ENCODE measurements at places on chromosomes 12 and 14.

GRCh38 chr14:68816183-68816942, 23.5 kb upstream of the ZFP36L1 start:
- DNase-seq = peak; percentile 51

DNA sequence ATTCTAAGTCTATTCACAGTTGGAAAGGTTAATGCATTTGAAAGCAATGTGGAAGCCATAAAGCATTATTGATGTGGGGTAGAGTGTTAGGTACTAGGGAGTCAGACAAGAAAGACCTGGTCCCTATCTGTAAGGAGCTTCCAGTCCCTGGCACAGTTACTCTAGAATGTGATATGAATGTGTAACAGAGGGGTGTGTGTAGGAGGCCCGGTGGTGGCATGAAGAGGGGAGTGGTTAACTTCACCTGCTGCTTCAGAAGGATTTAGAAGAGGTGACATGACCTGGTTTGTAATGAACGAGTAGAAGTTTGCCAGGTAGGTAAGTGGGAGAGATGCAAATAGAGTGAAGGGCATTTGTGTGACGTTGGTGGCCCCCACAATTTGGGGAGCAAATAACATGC, 15.1 kb upstream of the GALNT6 start:
- DNase-seq = no peak

DNA sequence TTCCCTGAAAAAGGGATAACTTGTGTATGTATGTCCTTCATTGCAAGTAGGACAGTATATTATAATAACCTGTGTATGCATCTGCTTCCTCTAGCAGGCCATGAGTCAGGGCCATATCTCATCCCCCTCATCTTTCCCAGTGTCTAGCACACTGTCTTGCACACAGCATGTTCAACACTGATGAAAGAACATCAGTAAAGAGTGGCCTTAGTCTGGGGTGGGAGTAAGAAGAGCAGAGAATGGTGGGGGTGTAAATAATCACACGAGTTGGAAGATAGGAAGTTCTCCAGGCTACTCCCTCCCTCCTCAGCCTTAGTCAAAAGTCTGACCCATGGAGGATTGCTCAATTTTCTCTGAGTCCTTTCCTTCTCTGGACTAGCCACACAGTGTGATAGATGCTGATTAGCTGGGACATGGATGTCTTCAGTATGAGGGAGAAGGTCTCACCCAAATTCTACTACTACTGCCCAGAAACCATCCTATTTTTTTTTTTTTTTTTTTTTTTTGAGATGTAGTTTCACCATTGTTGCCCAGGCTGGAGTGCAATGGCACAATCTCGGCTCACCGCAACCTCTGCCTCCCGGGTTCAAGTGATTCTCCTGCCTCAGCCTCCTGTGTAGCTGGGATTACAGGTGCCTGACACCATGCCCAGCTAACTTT, 14.6 kb upstream of the SP1 start:
- no peak for DNase-seq

GRCh38 chr12:12017798-12018197, 52.9 kb upstream of the BCL2L14 start:
- no peak for DNase-seq

GRCh38 chr12:70691018-70691672, 53.9 kb upstream of the PTPRB start:
- DNase-seq = no peak

DNA sequence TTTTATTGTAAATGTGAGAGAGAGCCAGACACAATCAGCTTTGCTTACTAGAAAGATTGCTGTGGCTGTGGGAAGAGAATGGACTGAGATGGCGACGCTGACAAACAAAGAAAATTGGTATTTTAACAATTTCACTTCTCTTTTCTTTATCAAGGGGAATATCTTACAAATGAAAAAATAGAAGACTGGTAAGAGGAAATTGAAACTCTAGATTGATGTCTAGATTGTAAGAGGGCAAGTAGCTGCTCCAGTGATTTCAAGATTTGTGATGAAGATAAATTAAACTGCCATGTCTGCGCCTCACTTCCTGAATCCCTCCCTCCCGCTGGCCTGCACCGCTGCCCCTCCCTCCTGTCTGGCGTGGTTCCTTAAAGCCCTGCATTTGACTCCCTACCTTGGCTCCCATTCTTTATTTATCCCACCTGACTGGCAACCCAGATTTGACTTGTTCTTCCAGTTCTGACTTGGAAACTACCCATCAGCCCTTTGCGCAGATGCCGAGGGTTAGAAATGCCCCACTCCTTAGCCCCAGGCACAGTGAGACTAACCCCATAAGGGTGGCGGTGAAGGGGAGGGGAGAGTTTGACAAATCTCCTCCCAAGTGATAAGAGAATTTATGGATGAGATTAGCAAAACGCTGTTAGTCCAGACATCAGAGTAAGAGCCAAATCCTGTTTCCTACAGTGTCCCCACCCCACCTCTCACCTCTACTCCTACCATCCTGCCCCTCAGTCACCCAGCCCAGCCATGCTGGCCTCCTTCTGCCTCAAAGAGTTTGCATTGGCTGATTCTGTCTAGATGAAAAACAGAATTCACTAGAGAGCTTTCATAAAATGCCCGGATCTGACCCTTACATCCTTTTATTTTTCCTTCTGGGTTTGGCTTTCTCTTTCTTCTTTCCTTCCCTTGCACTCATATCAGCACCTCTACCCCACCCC, 125.3 kb upstream of the ATF7IP start:
- DNase-seq = no peak

DNA sequence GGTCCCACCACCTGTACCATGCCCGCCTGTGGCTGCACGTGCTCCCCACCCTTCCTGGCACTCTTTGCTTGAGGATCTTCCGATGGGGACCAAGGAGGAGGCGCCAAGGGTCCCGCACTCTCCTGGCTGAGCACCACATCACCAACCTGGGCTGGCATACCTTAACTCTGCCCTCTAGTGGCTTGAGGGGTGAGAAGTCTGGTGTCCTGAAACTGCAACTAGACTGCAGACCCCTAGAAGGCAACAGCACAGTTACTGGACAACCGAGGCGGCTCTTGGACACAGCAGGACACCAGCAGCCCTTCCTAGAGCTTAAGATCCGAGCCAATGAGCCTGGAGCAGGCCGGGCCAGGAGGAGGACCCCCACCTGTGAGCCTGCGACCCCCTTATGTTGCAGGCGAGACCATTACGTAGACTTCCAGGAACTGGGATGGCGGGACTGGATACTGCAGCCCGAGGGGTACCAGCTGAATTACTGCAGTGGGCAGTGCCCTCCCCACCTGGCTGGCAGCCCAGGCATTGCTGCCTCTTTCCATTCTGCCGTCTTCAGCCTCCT, 1.1 kb downstream of the INHBE start:
- no peak for DNase-seq

DNA sequence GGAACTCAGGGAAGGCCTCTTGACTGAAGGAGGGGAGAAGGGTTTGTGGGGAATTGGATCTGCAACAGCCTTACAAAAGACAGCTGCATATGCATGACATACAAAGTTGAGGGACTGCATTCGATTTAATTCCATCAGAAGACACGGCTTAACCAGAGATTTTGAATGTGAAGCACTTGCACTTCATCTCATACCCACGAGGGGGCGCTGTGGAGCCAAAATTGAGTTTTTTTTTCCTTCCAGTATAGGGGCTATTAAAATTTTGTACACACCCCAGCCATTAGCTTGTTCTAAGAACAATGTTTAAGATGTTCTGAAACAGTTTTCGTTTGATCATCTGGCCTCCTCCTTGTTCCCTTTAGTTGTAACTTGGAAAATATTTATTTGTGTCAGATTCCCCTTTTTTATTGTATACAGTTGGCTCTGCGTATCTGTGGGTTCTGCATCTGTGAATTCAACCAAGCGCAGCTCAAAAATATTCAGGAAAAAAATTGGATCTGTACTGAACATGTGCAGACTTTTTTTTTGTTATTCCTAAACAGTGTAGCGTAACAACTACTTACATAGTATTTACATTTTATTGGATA, 1.6 kb downstream of the SUDS3 start:
- no peak for DNase-seq

DNA sequence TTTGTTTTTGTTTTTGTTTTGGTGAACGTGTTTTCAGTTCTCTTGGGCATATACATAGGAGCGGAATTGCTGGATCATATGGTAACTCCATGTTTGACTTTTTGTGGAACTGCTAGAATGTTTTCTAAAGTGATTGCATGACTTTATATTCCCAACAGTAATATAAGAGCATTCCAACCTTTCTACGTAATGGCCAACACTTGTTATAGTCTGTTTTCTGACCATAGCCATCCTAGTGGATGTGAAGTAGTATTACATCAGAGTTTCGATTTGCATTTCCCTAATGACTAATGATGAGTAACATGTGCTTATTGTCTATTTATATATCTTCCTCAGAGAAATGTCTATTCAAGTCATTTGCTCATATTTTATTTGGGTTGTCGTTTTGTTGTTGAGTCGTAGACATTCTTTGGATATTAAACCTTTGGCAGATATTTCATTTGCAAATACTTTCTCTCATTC, 268.7 kb downstream of the AEBP2 start:
- DNase-seq = no peak

- no peak for DNase-seq
These were observed 1.4 kb downstream of the RNASE9 start for GRCh38 chr14:20559461-20559904.

DNA sequence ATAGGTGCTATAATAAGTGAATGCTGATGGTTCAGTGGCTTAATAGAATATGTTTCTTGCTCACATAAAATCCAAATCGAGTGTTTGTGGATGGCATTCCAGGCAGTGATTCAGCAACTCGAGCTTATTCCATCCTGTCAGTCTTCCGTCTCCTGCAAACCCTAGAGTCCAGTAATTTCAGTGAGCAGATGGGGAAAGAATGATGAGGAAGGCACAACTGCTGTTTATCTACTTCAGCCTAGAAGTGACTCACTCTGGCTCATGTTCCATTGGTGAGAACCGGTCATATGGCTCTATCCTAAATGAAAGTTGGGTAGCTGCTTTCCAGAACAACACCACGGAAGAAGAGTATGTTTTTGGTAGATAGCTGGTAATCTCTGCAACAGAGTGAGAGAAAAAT, 421.8 kb upstream of the PDE3A start:
- DNase-seq = no peak

- no peak for DNase-seq
These were observed 24.4 kb upstream of the PTPRB start for GRCh38 chr12:70661466-70662161.

GRCh38 chr12:47417121-47417520, 288.7 kb downstream of the RPAP3 start:
- no peak for DNase-seq

DNA sequence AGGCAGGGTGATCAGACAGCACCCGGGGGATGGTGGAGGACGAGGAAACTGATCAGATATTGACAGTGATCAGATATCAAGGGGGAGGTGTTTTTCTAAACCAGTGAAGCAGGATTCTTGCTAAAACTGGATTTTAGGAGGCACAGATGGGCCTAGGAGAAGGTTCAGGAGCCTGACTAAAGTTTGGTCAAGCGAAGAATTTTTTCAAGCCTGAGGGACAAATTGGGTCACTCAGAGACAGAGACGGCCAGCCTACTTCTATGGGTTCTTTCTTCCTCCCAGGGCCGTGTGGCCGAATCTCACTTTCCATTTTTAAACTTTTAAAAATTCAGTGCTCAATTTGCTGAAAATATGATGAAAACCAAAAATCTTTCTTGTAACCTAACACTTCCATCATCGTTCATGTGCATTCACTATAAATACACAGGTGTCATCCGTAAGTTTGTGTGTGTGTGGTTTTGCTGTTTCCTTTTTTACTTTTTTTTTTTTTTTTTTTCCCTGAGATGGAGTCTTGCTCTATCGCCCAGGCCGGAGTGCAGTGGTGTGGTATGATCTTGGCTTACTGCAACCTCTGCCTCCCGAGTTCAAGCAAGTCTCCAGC, 68.5 kb downstream of the RIN3 start:
- no peak for DNase-seq
